ENCODE measurements at places on chromosomes 4 and X.

DNA sequence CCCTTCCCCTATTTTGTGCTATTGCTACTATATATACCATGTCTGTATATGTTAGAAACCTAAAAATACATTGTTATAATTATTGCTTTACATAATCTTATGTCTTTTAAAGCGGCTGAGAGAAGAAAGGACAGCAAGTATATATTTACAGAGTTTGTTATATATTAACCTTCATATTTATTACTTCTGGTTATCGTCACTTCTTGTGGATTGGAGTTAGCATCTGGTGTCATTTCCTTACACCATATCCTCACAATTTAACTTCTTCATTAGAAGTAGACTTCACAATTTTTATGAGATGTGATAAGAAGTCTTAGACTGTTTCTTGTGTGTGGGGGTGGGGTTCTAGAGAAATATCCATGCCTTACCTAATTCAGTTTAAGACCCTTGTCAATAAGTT, 123.1 kb downstream of the ATXN3L start:
- no peak for DNase-seq

DNA sequence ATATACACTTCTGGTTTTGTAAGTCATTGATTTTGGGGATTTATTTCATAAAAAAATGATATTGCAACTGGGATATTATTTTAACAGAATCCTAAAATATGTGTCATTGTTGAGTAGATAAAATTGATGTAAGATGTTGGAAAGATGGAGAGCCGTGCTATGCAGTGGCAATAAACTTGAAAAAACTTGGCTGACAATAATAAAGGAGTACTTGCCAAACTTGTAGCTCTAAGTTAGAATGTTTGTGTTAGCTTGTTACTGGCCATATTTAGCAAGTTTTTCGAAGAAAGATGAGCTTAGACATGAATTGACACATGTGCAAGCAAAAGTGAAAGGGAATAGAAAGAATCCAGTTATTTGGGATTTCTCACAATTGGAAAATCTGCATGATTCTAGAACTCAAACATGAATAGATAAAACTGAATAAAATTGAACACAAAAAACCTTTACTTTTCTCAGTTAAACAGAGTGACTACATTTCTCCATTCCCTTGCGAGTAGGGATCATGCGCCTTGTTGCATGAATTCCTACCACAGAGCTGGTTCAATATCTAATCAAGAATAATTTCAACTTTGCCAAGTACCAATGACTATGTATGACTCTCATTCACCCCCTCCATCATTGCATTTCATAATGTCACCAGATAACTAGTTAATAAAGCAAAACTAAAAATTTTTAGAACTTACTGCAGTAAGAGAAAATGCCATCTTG, 327.8 kb downstream of the CAMK2D start:
- no peak for DNase-seq

- no peak for DNase-seq
Observed at GRCh38 chrX:40167850-40168479, 70.2 kb upstream of the BCOR start.

- no peak for DNase-seq
Observed at GRCh38 chrX:109958266-109958665, 44.6 kb upstream of the TMEM164 start.

GRCh38 chr4:845836-846251, 19.9 kb upstream of the CPLX1 start:
- DNase-seq, result no peak

GRCh38 chrX:97797076-97797475, 913.4 kb downstream of the RPA4 start:
- DNase-seq, result no peak

DNA sequence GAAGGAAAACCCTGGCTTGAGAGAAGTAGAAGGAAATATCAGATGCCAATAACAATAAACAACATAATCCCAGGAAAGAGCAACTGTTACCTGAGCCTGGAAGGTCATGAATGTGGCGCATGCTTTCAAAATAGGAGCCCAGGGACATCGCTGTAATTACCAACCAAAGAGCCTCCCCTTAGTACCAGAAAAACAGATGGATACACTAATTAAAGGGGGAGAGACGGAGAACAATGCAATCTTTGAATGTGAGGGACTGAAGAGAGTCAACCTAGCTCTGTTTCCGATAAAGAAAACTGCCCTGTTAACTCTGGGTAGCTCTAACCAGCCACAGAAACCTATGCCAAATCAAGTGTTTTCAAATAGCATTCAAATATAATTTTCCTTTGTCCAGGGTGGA, 161.4 kb downstream of the ENOX2 start:
- DNase-seq, result no peak

GRCh38 chrX:39203427-39203826, 402.2 kb downstream of the MID1IP1 start:
- DNase-seq, result no peak

- DNase-seq, result no peak
Observed at GRCh38 chrX:44234116-44234515, 109.4 kb downstream of the EFHC2 start.

- no peak for DNase-seq
Observed at GRCh38 chr4:95531141-95531540, 17.6 kb downstream of the UNC5C start.

DNA sequence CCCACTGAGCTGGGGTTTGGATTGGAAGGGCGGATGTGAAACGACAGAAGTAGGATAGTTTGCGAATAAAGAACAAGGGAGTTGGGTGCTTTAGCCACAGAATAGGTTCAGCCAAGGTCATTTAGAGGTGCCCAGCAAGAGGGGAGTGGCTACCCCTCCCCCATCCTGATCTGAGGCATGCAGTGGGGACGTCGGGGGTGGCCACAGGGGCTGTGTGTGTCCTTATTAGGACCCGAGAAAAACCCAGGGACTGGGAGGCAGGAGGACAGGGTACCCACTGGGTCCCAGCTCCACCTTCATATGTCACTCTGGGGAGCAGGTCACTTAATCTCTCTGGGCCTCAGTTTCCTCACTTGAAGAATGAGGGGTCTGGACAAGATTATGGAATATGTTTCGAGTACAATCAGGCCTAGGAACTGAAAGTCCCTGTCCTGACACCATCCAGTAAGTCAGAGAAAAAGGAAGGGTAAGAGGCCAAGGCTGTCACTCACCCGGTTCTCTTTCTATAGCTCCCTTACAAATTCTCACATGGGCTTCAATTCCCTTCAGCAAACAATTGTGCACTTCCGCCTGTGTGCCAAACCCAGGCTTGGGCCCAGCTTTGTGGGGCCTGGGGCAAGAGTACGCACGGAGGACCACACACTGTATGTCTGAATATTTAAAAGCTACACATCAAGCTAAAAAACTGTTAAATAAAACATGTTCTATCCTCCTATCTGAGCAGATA, 4.2 kb upstream of the NYX start:
- no peak for DNase-seq

- no peak for DNase-seq
Observed at GRCh38 chrX:71629467-71629866, 11.2 kb upstream of the CXCR3 start.

DNA sequence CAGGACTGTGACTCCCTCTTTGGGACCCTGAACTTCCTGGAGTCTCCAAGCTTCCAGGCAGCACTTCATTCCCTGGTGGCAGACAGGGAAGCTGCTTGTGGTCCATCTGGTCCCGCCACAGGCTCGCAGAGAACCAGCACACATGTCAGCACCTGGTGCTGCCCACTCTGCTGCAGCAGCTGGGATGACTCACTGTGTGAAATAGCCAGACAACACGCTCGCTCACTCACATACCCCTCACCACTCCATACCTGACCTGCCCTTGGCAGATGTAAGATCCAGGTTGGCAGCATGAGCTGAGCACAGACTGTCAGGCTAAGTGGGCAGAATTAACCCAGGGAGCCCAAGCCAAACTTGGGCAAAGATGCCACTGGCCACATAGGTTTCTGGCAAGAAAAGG, 613.5 kb downstream of the PCDH18 start:
- DNase-seq, result no peak

DNA sequence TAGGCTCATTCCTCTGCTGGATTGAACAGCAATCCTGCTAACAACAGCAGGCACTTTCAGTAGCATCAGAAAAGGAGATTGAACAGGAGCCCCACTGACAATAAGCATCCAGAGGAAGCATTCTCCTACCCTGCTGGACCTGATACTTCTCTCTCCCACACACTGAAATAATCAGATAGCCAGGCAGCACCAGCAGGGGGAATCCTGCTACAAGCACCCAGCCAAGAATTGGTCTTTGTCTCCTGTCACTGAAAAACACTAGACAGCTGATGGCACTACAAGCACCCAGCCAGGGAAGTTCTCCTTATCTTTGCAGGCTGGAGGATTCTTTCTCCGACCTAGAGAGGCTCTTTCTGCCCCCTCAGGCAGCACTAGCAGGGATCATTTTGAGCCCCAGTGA, 444.3 kb upstream of the GRIA3 start:
- no peak for DNase-seq

GRCh38 chrX:153669174-153669890, 4.3 kb downstream of the PNCK start:
- DNase-seq, result no peak

DNA sequence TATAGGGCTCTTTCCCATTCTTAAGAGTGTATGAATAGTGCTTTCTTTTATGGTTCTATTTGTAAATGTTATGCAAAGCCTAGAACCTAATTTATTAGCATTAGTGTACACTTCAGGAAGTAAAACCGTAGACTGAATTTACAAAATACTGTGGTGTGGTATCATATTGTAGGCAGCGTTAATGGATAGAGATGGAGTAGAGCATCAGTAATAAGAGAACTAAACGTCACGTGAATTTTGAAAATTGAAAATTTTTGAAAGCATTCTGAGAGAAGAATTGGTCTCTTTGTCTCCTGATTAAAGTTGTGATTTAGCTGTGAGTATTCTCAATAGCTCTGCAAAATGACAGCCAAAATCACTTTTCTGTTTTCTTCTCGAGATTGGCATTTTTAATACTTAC, 2.9 kb downstream of the STIM2 start:
- DNase-seq, result no peak

- DNase-seq, result no peak
Observed at GRCh38 chr4:103415801-103416200, 217.7 kb upstream of the CENPE start.

DNA sequence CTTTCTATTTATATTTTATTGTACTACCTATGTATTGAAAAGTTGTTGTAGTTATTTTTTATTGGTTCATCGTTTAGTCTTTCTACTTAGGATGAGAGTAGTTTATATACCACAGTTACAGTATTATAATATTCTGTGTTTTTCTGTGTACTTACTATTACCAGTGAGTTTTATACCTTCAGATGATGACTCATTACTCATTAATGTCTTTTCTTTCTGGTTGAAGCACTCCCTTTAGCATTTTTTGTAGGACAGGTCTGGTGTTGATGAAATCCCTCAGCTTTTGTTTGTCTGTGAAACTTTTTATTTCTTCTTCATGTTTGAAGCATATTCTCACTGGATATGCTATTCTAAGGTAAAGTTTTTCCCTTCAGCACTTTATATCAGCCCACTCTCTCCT, 7.7 kb downstream of the LUZP4 start:
- no peak for DNase-seq

DNA sequence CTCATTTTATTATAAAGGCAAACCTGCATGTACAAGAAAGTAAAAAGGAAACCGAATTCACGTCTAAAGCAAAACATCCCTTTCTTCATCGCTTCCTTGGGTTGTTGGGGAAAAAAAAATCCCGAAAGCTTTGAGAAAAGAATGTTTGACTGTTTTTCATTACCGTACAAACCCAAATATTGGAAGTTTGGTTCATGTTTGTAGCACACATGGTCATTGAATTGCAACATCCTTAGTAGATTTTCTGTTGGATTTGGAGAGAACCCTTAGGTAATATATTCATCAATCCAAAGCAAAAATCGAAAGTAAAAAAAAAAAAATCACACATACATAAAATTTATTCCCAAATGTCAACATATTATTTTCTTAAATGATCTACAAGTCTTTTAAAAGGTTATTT, 420.3 kb downstream of the MAPK10 start:
- no peak for DNase-seq

DNA sequence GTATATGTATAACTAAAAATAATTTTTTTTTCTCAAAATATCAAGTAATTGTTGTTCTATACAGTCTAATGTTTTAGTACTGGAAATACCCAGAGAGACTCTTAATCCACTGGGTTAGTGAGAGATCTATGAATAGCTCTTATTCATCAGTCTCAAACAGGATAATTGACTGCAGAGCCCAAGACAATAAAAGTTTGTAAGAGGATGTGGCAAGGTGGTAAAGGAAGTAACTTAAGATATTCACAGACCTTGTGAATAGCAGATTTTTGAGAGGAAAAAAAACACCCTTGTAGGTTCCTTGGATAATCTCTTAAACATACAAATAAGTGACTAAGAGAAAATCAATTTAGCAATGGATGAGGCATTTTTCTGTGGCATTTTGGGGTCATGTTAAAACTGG, 210.9 kb upstream of the FAM241A start:
- no peak for DNase-seq

DNA sequence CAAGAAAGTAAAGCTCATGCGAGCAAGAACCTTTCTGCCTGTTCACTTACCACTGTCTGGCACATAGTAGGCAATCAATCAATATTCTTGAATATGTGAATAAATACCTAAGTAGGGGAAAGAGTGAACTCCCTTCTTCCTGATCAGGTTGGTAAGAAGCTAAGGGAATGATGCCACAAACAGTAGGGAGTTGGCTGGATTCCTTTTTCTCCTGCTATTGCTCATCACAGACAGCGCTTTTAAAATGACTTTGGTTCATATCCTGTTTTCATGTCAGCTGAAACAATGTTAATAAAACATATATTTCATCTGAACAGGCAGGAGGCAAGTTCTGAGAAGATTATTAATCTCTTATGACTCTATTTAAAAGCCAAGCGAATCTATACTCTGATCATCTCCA, 99.2 kb downstream of the NSUN7 start:
- DNase-seq, result no peak

GRCh38 chrX:30483996-30484395, 93.6 kb downstream of the TASL start:
- no peak for DNase-seq

DNA sequence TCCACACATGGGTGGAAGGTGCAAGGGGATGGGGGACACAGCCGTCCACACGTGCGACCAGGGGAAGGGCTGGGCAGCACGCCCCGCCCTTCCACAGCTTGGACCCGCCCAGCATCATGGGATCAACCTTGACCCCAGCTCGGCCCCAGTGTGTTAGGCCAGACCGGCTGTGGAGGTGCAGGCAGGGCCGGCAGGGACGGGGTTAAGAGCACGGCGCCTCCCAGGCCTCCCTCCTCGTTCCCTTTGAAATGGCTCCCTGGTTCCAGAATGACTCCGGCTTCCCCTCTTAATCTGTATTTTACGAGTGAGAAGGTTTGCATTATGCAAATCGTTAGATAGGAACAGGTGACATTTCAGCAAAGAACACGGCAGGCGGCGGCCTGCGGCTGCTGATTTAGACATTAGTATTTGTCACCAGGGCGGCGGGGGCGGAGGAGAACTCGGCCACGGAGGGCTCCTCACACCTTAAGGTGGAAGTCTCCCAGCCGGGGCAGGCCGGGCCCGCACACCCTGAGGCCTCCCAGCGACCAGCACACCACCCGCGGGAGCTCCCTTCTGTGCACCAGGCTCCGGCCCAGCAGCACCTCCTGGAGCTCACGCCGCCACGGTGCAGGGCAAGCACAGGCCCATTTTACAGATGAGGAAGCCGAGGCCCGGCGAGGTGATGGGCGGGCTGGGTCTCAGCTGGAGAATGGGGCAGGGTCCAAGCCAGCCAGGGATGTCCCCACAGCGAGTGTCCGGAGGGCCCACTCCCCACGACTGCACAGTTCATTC, 116.1 kb downstream of the FAM53A start:
- no peak for DNase-seq

- DNase-seq, result no peak
Observed at GRCh38 chr4:40577588-40578253, 51.9 kb downstream of the RBM47 start.

GRCh38 chrX:72367516-72367915, 61.8 kb upstream of the CITED1 start:
- DNase-seq, result no peak

- DNase-seq, result no peak
Observed at GRCh38 chr4:121026034-121026433, 46.3 kb downstream of the NDNF start.
